Activated CD4-positive, alpha-beta T cell treated with anti-CD3 and anti-CD28 coated beads, Interleukin-2, amount 50 U/mL, for 24 hours (primary cell): ENCODE measurements at places on chromosomes 1 and 21.

GRCh38 chr1:156410238-156410637 is 41.2 kb downstream of the RHBG start:
- no peak for DNase-seq

- no peak for DNase-seq
Observed at GRCh38 chr1:87202922-87203655, 125.6 kb upstream of the LMO4 start.

- no peak for DNase-seq
Observed at GRCh38 chr1:39508857-39509305, 17.4 kb downstream of the BMP8A start.

DNA sequence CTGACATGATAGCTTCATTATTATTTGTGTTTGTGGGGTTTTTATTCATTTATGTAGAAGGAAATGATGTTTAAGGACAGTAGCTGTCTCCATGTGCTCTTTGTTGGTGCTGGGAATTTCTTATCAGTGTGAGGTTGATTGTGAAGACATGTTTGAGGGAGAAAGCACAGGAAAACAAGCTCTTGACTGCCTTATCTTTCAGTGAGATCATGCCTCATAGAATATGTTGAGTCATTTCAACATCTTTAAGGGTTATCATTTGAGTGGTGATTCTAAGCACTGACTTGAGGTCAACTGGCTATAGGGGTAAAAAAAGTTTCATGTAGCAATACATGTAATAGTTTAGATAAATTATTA is 405.1 kb upstream of the ADAMTS5 start:
- no peak for DNase-seq

GRCh38 chr1:70017770-70018169 is 187.6 kb downstream of the LRRC40 start:
- no peak for DNase-seq

DNA sequence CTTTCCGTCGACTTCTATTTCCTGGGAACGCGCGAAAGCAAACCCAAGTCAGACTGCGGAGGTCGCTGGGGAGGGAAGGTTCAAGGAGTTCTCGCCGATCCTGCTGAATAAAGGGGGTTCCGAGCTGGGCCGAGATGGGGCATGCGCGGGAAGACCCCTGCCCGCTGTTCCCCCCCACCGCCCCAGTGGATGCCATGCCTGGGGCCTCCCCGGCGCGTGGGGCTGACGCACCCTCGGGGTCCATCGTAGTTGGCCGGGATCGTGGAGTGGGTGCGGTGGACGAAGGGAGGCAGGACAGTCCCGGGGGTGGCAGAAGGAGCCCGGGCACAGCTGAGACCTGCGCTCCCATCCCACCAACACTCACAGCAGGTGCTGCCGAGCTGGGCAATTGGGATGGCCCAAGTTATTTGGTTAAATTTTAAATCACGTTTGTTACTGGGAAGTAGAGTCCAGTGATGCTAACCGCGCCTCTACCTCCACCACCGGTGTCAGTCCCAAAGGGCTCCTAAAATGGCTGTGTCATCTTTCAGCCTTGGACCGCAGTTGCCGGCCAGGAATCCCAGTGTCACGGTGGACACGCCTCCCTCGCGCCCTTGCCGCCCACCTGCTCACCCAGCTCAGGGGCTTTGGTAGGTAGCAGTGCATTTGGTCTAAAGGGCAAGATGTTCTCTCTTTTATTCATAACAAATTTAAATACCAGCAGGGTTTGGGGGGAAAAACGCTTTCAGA is 801 bp downstream of the MX1 start:
- no peak for DNase-seq

- no peak for DNase-seq
Observed at GRCh38 chr1:193036337-193037047, 22.7 kb downstream of the UCHL5 start.

GRCh38 chr1:226964068-226964425 is 24.0 kb downstream of the COQ8A start:
- DNase-seq, result no peak

DNA sequence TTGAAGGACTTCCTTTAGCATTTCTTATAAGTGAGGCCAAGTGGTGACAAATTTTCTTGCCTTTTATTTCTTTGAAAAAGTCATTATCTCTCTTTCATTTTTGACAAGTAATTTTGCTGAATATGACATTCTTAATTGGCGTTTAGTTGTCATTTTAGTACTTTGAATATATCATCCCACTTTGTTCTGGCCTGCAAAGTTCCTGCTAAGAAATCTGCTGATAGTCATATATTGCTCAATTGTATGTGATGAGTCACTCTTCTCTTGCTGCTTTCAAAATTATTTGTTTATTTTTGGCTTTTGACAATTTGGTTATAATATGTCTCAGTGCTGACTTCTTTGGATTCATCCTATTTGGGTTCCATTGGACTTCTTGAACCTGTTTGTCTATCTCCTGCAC is 312.6 kb downstream of the DUSP10 start:
- no peak for DNase-seq

- no peak for DNase-seq
Observed at GRCh38 chr21:31732597-31733550, 956 bp upstream of the SCAF4 start.

- no peak for DNase-seq
Observed at GRCh38 chr1:245979589-245979988, 527.5 kb downstream of the SMYD3 start.

DNA sequence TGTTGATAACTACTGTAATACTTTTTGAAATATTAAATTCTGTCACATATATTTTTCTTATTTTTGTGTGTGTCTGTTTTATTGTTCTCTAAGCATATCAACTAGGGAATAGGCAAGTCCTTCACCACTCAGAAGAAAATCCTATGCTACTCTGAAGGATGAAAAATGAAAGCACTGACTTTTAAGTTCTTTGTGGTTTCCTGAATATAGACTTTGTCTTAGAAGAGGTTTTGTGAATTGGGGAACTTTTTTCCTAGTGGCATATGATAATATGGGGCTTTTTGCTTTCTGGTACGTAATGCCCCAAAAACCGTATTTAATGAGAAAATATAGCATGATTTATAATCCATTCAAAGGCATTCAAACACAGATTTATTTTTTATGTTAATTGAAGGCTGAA is 136.0 kb downstream of the SNX7 start:
- DNase-seq, result no peak
